AG20443 (cell line): ENCODE measurements at places on chromosomes 2 and 18.

DNA sequence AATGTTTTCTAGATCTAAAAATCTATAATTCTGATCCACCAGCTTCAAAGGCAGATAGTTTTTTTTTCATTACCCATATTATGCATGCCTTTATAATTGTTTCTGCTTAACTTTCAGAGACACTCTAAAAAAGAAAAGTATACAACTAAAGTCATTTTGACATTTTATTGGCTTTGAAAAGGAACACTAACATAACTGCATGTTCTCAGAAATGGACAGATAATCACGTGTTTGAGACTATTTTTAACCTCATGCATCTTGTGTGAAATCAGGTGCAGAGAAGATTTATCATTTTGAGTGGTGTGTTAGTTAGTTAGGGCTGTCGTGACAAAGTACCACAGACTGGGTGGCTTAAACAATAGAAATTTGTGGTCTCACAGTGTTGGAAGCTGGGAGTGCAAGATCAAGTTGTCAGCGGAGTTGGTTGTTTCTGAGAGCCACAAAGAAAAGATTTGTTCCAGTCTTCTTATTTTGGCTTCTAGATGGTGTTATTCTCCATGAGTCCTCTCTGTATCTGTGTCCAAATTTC, 841.4 kb upstream of the LRATD1 start:
- no peak for DNase-seq

DNA sequence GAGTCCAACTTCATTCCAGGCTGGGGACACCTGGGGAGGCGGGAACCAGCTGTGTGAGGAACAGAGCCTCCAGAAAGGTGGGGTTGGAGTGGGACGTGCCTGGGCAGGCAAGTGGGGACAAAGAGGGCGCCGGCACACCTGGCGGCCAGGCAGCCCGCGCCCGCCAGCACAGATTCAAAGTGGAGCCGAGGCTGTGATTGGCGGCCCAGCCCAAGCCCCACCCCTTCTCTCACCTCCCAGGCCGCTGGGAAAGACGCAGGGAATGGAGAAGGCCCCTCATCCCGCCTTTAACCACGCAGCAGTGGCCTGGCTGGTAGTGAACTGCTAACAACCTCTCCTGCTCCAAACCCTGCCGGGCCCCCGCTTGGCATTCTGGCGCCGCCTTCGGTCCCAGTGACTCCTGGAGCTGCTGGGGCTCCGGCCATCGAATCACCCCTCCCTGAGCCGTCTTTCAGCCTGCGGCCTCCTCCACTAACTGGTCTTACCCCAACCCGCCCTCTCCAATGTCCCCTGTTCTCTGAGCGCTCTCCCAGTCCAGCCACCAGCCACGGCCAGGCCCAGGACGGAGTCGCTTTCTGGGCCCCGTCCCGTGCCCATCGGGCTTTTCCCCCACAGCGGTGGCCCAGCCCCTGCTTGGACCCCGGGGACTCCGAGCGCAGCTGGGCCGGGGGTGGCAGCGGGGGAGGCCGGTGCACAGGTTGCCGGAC, 27.9 kb upstream of the PTMA start:
- no peak for DNase-seq

DNA sequence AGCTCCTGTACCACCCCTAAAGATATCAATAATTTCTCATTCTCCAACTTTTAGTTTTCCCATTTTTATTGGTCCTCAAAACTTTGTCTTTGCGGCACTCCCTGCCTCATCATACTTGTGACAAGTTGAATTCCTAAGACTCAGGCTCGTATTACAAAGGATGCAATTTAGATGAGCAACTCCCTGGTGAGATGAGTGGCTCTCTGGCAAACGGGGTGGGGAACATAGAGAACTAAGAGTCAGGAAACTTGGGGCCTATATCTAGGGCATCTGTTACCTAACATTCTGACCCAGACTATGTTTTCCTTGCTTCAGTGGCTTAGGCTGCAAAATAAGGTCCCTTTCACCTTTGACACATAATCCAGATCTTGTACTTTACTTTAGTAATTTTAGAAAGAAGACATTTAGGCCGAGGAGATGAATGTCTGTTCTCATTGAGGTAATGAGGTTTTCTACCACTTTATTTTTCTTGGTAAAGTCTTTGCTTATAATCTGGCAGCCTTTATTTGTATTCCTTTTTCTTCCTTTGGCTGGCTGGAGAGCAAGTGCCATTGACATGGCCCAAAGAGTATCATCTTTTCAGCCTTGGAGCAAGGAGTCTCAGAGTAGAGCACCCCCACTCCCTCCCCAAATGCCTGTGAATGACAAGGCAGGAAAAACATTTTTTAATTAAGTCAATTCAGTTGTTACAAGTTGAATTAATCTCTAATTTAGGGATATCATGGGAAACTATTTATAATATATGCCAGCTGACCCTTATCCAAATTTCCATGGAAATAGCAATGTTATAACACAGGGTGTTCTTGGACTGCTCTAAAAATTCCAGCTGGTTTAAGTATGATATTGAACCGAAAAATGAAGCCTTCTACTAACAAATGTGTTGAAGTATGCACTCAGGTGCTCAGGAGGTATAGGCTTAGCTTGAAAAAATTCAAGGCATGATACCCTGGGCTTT, 15.2 kb downstream of the TSPYL6 start:
- DNase-seq, result peak; percentile 60

GRCh38 chr2:181578829-181579228, 78.1 kb downstream of the CERKL start:
- no peak for DNase-seq

DNA sequence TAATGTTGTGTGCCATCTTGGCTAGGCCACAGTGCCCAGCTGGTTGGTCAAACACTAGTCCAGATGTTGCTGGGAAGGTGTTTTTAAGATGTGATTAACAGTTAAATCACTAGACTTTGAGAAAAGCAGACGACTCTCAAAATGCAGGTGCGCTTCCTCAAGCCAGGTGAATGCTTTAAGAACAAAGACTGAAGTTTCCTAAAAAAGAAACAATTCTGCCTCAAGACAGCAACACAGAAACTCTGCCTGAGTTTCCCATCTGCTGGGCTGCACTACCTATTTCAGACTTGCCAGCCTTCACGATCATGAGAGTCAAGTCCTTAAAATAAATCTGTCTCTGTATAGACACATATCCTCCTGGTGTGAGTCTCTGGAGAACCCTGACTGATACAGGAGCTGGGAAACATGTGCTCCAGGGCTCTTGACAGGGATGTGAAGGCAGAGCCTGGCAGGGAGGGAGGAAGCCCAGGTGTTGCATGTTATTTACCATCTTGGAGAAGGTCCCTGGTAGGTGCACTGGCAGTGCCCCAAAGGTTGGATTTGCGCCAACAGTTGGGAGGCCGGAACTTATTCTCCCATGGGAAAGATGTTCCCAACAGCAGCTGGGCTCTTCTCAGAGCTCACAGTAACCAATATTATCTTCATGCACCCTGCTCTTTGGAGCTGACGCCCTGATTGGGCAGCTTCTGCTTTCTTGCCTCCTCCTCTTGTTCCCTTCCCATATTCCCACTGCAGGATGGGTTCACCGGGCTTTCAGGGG, 43.9 kb downstream of the ST6GAL2 start:
- DNase-seq, result no peak

GRCh38 chr2:229779650-229780049, 65.3 kb upstream of the DNER start:
- DNase-seq, result no peak

DNA sequence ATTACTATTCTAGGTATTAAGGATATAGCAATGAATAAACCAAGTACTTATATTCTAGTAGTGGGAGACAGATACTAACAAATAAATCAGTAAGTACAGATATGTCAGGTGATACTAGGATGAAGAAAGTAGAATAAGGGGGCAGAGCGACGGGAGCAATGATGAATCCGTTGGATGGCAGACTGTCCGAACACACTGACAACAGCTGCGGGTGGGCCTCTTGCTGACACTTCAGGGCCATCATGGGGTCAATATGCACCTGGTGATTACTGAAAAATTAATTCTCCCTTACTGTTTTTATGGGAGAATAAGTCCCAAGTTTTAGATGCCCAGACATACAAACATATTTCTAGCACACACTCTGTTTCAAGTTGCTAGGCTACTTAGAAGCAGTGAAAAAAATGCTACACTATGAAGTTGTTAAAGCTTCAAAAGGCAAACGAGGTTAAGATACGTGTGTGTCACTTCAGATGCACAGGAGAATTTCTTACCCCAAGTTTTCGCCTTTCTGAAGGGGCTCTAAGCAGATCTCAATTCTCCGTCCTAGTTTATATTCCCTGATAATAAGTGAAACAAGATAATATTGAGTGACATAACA, 78.7 kb downstream of the USP40 start:
- DNase-seq, result no peak

- no peak for DNase-seq
These were observed 67.9 kb downstream of the SETBP1 start for GRCh38 chr18:44748582-44748981.

GRCh38 chr2:205934443-205934842, 151.5 kb downstream of the INO80D start:
- peak; percentile 27 for DNase-seq

GRCh38 chr2:71157124-71157793, 26.8 kb downstream of the MPHOSPH10 start:
- DNase-seq, result peak; percentile 68

DNA sequence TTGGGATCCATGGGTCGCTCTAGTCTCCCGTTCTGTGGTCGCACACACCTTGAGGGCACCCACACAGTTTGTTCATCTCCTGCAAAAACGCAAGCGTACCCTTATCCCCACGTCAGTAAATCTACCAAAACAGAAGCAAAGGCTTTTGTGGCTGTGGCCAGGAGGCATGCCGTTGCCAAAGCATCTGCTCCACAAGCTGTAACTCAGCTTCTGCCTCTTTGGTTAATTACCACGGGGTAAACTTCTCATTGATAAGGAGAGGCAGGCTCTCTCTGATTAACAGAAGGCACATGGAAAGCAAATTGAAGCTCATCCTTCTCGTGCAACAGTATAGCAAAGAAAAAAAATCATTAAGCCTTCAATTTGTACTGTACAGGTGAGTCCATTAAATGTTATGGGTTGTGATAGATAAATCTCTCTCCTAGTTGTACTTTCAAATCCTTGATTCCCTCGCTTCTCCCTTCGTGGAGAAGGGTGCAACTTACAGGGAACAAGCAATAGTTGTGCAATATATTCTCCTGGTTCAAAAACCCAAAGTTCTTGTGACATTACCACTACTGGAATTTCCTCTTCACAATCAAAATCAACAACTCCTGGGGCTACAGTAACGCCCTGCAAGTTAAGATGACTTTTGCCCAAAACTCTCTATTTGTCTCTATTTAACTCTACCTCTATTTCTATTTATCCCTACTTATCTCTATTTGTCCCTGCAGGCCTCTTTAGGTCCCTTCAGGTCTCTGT, 10.3 kb downstream of the PECR start:
- no peak for DNase-seq

DNA sequence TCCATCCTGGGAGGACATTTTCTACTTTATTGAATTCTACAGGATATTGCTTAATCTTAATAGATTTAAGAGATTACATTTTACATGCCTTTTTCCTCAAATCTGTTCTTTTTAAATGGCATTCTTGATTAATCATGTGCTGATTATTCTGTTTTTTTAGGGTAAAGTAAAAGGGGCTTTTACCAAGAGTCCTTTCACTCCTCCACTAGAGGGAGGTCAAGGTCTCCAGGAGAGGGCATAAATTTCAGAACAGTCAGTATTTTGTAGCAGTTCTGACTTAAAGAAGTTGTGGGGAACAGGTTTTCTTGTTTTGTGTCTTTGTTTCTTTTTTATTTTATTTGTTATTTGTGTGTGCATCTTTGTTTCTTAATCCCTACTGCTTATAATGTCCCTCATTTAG, 25.4 kb downstream of the WDR75 start:
- peak; percentile 33 for DNase-seq

- no peak for DNase-seq
These were observed 104.2 kb downstream of the CRIM1 start for GRCh38 chr2:36459725-36460137.

GRCh38 chr18:74294526-74294925, 2.8 kb upstream of the CYB5A start:
- no peak for DNase-seq

- peak; percentile 72 for DNase-seq
These were observed 93.8 kb downstream of the NRP2 start for GRCh38 chr2:205776139-205776538.

- DNase-seq, result no peak
These were observed 21.7 kb upstream of the LRRTM1 start for GRCh38 chr2:80326214-80326613.

- peak; percentile 65 for DNase-seq
These were observed 33.0 kb upstream of the PTH2R start for GRCh38 chr2:208373460-208374089.

GRCh38 chr2:192159736-192160135, 35.0 kb downstream of the TMEFF2 start:
- DNase-seq, result no peak

DNA sequence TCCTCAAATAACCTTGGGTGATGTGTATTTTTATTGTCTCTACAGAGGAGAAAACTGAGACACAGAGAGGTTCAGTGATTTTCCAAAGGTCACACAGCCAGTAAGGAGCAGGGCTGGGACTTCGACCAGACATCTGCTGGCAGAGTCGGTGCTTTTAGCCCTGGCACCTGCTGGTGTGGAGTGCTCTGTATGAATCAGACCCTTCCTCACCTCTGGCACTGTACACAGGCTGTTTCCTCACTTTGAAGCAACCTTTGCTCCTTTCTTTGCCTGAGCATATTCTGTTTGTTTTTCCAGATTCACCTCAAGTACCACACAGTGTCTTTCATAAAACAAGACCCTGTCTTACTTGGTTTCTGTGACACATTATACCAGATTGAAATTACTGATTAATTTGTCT, 107.9 kb downstream of the DPP10 start:
- DNase-seq, result no peak

DNA sequence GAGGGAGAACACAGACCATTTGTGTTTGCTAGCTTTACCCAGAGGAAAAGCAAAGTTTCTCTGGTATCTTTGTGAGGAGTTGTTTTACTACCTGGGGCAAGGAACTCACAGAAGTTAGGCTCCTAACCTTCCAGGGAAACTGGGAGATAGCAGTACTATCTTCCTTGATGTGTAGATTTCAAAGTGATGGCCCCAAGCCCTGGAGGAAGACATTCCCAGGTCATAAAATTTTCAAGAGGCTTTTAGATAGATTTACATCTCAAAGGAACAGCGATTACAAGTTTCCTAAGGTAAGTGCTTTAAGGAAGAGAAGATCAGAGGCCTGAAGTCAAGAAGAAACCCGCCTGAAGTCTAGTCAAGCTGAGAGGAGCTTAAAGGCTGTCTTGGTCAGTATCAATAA, 1187.8 kb upstream of the TMEFF2 start:
- DNase-seq, result no peak

DNA sequence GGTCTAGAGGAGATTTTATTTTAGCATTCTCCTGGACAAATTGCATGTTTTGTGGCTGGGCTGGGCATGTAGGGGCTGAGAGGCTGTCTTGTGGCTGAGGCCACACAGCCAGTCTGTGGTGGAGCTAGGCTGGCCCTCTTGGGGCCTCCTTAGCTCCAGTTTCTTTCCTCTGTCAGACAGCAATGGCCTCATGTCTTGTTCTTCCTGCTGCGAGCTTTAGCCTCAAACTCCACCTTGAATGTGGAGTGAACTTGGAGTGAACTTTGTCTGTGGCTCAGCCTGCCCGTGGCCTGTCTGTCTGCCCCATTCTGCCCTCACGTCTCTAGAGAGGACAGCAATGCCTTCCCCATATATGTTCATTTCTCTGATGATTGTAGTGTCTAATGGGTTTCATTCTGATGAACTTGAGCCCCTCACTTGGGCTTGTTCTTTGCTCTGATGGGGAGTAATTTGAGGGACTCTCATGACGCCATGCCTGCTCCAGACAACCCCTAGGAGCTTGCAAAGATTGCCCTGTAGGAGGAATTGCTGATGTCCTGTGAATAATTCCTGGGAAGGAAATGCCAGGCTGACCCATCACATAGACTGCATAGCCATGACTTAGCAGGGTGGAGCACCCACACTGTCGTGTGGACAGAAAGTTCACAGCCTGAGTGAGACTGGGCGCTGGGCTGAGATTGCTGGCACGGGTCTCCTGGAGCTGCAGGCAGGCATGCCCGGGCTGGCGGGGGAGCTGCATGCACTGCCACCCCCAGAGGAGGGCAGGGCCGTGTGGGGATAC, 42.6 kb downstream of the ASAP2 start:
- DNase-seq, result peak; percentile 56
